Cortex of kidney (tissue), 1 donor: ENCODE measurements at places on chromosomes 16 and 17.

GRCh38 chr17:41844971-41845370, 7.3 kb downstream of the KLHL10 start:
- DNase-seq, result no peak

- DNase-seq, result no peak
Observed at GRCh38 chr16:27561216-27561615, 11.3 kb downstream of the KATNIP start.

GRCh38 chr17:80984749-80985148, 6.9 kb upstream of the CHMP6 start:
- DNase-seq, result no peak

DNA sequence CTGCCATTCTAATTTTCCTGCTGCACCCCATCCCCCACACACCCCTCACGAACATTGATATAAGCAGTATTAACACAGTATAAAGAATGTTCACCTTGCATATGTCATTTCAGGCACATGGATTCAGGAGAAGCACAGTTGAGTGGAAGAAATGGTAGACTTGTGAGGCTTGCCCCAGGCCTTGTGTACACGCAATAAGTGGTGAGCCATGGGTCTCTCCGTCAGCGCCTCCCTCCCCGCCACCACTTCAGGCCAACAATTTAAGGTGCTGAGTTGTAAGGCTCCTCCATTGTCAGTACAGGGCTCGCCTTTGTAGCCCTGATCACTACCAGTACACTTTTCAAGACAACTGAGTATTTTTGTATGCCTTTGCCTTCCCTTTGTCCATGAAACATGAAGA, 12.2 kb upstream of the CLEC18C start:
- no peak for DNase-seq

GRCh38 chr16:73796241-73796640, 500.4 kb upstream of the PSMD7 start:
- DNase-seq, result no peak

DNA sequence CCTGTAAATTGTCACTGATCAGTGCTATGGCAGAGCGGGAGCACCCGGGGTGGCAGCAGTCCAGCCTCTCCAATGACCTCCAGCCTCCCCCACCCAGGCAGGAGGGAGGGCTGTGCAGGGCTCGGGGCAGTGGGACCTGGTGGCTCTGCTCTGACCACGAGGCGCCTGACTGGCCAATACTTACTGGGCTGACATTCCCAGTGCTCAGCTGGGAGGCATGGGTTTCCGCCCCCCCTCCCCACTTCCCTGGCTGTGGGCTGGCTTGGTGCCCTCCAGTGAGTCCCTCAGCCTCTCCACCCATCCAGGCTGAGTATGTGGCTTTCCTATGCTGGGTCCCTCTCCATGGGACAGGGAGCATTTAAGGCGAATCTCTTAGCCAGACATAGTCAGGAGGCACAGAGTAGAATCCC, 2.7 kb downstream of the SOCS3 start:
- DNase-seq, result no peak

DNA sequence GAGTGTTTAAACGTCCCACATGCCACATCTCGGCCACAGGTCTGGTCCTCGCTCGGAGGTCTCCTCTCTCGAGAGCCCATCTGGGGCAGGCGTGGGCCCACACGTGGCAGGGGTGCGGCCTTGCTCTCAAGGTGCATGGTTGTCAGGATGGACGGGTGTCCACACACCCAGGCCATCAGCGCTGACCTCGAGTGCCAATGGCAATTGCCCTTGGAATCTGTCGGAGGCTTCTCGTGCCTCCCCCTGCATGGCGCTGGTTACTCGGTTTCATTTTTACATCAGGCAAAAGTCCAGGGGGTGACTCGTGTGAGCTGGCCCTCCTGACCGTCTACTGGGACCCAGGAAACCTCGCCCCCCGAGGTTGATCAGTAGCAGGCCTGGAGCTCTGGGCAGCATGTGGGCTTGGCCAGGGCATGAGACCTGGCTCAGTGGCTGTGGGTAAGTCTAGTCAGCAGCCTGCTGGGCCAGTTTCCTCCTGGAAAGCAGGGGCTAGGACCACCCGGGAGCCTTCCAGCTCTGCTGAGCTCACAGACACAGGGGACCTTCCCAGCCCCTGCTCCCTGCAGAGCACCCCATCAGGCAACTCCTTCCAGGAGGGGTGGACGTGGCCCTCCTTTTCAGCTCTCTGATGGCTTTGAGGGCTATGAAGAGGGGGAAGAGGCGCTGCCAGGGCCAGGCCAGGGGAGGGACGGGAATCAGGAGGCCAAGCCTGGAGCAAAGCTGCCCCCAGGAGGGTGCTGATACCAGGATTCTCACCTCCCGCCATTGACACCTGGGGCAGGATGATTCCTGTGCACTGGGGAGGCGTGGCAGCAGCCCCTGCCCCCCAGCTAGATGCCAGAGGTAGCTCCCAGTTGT, 3.7 kb upstream of the ZNF469 start:
- no peak for DNase-seq

- DNase-seq, result no peak
Observed at GRCh38 chr17:45035848-45036247, 15.6 kb downstream of the DCAKD start.

GRCh38 chr17:7557147-7557764, 1.3 kb upstream of the TNFSF13 start:
- DNase-seq, result no peak

DNA sequence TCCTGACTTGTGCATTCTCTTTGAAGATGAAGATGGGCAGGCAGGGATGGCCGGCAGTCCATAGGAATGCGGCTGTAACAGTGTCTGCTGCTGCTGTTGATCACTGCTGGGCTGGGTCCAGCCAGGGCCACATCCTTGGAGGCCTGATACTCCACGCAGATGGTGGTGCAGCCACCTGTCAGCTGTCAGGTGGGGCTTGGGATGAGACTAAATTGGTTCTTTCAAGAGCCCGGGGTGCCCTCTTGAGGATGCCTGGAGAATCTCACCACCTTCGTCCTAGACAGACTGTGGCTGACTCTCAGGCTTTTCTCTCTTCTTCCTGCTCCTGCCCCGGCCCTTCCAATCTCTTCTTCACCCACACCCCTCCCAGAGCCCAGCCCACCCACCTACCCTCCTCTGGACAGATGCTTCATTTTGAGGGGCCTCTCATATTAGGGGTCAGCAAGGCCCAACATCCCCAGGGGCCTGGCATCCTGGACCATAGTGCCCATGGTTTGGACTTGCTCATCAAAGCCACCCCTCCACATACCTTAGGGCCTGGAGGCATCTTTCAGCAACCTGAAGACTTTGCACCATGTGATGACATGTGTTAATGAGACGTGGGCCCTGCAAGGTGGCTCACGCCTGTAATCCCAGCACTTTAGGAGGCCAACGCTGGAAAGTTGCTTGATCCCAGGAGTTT, 19.1 kb downstream of the OSBPL7 start:
- DNase-seq, result no peak

DNA sequence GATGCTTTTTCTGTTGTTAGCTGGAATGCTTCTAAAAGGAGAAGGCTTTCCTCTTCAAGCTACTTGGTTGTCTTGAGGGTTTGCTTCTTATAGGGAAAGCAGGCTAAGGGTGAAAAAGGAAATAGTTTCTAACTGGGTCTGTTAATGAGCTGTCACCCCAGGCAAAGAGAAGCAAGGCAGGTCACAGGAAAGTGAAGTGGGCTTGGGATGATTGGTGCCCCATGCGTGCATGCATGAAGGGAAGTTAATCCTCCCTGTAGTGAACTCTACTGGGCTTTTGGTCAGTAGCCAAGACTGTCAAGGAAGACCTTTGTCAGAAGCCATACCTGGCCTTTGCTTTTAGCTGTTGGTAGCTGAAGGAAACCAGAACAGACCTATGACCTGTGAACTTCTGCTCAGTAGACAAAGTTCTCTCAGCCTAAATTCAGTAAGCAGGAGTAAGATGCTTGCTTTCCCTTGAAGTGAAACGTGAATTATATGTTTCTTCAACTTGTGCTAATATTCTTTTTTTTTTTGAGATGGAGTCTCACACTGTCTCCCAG, 16.5 kb downstream of the TENT4B start:
- no peak for DNase-seq

GRCh38 chr17:31269578-31269983, 27.5 kb downstream of the OMG start:
- no peak for DNase-seq

DNA sequence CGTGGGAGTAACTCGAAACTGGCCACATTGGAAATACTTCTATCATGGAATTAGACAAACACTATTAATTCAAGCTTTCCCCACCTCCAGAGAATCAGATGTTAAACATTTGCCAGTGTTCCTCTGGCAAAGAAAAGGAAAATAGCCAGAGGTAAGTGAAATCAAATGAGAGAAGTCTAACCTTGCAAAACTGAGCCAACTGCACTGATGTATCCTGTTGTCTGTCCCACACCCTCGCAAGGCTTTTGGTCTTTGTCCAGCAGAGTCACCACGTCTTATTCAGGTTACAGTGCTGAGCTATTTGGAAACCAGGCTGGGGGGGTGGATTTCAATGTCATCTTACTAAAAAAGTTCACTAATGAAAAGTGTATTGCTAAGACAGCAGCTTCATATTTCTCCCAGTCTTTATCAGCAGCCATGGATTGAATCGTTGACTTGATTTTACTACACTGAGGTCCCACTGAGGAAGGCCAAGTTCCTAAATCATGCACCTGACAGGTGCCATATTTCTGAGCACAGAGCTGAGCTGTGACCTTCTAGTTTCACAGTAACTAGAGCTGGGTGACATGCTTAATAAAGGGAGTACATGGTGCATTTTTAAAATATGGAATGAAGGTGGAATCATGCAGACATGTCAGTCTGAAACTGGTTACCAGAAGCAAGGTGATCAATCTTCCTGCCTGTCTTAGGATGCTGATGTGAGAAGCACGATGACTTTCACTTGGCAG, 85.2 kb upstream of the HSBP1 start:
- DNase-seq, result no peak

GRCh38 chr17:51159604-51160003, 6.2 kb downstream of the NME1 start:
- DNase-seq, result no peak

DNA sequence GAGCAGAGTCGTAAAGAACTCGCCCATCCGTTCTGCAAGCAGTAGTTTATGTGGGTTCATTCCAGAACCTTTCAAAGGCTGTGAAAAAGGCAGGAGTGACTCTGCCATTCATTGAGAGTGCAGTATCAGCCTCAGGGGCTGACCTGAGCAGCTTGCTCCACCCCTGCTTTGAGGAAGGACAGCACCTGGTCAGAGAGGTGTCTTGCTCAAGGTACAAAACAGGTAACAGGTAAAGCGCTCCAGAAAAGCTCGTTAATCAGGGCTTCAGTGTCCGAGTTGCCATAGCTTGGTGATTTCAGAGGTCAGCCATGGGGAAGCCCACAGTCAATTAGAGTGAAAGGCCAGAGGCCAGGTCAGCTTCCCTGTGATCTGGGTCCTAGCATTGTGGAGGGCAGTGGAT, 251.1 kb downstream of the ABCC12 start:
- DNase-seq, result no peak

DNA sequence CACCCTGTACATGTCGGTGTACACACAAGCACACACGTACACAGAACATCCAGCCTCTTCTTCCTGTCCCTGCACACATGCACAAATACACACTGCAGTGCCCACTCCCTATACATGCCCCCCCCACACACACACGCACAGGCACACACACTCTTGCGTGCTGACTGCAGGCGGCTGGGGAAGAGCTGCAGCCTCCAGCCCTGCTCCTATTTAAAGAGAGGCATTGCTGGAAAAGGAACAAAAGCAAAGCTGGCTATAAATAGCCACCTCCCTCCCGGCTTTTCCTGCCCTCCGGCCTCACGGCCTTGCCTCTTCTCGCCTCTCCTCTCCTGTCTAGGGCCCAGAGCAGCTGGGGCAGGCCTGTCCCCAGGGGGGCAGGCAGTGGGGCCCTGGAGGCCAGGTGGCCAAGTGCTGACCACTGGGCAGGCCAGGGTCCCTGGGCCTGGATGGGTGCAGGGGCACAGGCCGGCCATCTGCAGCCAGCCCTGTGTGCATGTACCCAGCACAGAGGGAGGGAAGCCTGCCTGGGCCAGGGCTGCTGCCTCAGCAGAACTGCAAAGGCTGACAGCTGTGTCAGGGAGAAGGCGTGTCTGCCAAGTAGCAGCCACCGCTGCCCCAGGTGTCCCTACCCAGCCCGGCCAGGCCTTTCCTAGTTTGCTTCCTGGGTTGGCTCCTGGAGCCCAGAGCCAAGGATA, 25.4 kb downstream of the RTN4RL1 start:
- no peak for DNase-seq

- DNase-seq, result no peak
Observed at GRCh38 chr17:51666971-51667705, 406.8 kb downstream of the UTP18 start.

GRCh38 chr16:74451951-74452758, 30.9 kb upstream of the CLEC18B start:
- no peak for DNase-seq

GRCh38 chr17:2749784-2750181, 331 bp upstream of the CCDC92B start:
- DNase-seq, result no peak

GRCh38 chr17:691423-691822, 23.2 kb downstream of the VPS53 start:
- no peak for DNase-seq

GRCh38 chr16:20348365-20349185, 3.9 kb downstream of the UMOD start:
- no peak for DNase-seq

DNA sequence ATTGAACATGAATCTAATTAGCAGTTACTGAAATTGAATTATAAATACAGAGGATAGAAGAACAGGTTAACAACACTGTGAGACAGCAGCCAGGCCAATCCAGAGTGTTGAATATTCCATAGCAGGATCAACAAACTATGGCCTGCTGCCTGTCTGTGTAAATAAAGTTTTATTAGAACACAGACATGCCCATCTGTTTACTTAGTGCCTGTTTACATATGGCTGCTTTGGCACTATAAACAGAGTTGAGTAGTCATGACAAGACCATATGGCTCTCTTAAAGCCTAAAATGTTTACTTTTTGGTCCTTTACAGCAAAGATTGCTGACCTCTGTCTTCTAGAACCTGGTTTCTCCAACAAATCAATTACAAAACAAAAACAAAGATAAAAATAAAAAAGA, 115.4 kb upstream of the CDC42EP4 start:
- no peak for DNase-seq

GRCh38 chr16:55640701-55641327, 15.0 kb upstream of the SLC6A2 start:
- no peak for DNase-seq

DNA sequence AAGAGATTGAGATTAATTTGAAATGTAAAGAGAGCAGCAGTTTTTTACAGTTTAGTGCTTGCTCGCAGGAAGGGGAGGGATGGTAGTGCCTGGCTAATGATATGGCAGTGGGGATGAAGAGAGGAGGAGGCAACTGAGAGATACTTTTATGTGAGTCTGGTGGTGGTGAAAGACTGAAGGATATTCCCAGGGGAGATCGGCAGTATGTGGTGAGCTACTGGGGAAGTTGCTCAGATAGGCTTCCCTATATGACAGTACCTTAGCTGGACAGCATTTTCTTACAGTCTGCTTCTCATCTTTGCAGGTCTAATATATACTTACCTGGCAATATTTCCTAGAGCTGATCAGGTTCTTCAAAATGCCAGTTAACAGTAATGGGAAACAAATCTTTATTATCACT, 8.6 kb downstream of the CEP95 start:
- DNase-seq, result no peak
